Uterine smooth muscle cell (primary cell): ENCODE measurements at places on chromosomes 13 and 19. TPM values are rescaled to one million over a fixed set of nuclear protein-coding genes. Genes with fewer than 3 reads are reported as not detected.

The CACNG7 gene
- total RNA-seq: 0.12 TPM in 1 of 2 replicates, not detected in the other

The TM9SF2 gene
- total RNA-seq: 134 and 143 TPM in 2 replicates

The PPP5C gene
- 48.6 and 87.5 TPM in 2 replicates for total RNA-seq

The TMEM190 gene
- 0.37 TPM in 1 of 2 replicates, not detected in the other for total RNA-seq

The ICAM4 gene
- 0.33 and 0.75 TPM in 2 replicates for total RNA-seq

The DCT gene
- total RNA-seq: under 0.01 and 0.12 TPM in 2 replicates

The TDRD12 gene
- 0.11 and 0.37 TPM in 2 replicates for total RNA-seq

The S1PR5 gene
- 0.12 and 0.44 TPM in 2 replicates for total RNA-seq

The FAM187B gene
- not detected in 2 replicates for total RNA-seq

The CAPN12 gene
- not detected in 2 replicates for total RNA-seq

The POSTN gene
- 13.1 and 38.5 TPM in 2 replicates for total RNA-seq

The KIR3DL2 gene
- not detected in 2 replicates for total RNA-seq

The PRSS57 gene
- not detected in 2 replicates for total RNA-seq

The FAM83E gene
- total RNA-seq: 0.25 and 0.77 TPM in 2 replicates

The RTBDN gene
- total RNA-seq: not detected in 2 replicates

The VN1R2 gene
- total RNA-seq: not detected in 2 replicates

The ELANE gene
- total RNA-seq: not detected in 2 replicates

The TMEM150B gene
- total RNA-seq: not detected in 2 replicates

The FREM2 gene
- total RNA-seq: under 0.01 TPM in 2 replicates

The B3GLCT gene
- 7.1 and 11.8 TPM in 2 replicates for total RNA-seq

The KBTBD6 gene
- total RNA-seq: 9.5 and 10.8 TPM in 2 replicates

The ATP8A2 gene
- 0.22 and 0.25 TPM in 2 replicates for total RNA-seq

The ZNF528 gene
- total RNA-seq: 18.4 and 24.2 TPM in 2 replicates

The FCHO1 gene
- 0.33 and 1.00 TPM in 2 replicates for total RNA-seq

The CYP2A7 gene
- not detected in 2 replicates for total RNA-seq
